ENCODE measurements at places on chromosomes 1 and 21.
A peak's percentile ranks its signal among the peaks of the same experiment; 100 is the strongest.

DNA sequence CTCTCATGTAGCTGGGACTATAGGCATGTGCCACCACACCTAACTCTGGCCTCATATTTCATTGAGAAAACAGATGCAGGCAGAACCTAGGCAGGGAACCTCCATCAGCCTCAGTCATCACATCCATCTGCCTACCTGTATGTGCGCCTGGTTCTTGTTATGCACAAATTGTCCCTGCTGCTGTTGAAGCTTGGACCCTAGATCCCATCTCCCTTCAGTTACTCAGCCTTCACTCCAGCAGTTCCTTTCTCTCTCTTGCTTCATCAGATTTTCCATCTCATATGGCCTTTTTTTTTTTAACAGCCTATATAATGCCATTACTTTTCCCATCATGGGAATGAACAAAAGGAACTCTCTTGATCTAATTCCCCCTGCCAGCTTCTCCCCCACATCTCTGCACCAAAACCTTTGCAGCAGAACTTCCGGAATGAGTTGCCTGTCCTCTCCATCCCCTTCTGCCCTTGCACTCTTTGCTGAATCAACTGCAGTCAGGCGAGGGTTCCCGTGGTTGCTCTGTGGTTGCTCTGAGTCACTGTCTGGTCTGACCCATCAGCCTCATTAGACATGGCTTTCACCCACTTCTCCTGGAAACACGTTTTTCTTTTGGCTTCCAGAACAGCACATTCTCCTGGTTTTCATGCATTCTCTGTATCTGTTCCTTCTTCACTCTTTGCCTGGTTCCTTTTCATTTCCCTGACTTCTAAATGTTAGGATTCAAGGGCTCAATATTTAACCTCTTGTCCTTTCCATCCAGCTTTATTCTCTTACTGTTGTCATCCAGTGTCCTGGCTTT, 41.5 kb downstream of the UBE4B start:
- DNase-seq = no peak
- H3K4me3 ChIP-seq = no peak overlapping the region
- H3K27ac ChIP-seq = no peak overlapping the region
- H3K4me1 ChIP-seq = no peaks in the 10 kb centered on the region

DNA sequence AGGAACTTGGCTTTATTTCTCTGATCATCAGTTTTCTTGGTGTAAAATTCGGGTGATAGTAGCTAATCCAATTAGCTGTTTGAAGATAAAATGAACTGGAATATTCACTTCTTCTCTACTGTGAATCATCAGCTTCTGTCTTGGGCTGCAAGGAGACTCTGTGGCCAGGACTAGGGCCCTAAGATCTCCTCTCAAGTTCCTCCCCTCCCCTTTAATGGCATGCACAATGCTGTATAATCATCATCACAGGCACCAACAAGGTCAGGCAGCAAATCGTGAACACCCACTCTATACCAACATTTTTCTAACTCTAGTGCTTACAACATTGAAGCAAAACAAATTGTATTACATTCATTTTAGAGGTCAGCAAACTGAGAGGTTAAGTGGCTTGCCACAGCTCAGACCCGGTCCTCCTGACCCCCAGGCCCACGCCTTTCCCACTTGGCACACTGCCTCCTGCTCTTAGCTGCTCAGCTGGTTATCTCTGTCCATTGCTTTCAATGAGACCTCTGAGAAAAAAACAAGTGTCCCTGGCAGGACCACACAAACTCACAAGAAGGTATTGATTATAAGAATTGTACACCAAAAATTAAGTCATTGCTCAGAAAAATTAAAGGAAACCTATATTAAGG, 31.8 kb downstream of the LRRC52 start:
- no peaks in the 10 kb centered on the region for H3K27me3 ChIP-seq
- no peak overlapping the region for H3K4me3 ChIP-seq
- 0 out of 2 replicates have a peak, but pooled peaks cover 2% of the 10 kb centered on the region for H3K36me3 ChIP-seq
- no peaks in the 10 kb centered on the region for H3K4me1 ChIP-seq
- DNase-seq = no peak
- H3K27ac ChIP-seq = no peak overlapping the region

GRCh38 chr1:12161324-12161661, 5.5 kb upstream of the TNFRSF1B start:
- H3K4me1 ChIP-seq = peaks cover 3% of the 10 kb centered on the region
- no peaks in the 10 kb centered on the region for H3K36me3 ChIP-seq
- no peaks in the 10 kb centered on the region for H3K27me3 ChIP-seq
- no peak overlapping the region for H3K27ac ChIP-seq
- H3K4me3 ChIP-seq = no peak overlapping the region

GRCh38 chr21:31142600-31142999, 104.3 kb upstream of the KRTAP19-8 start:
- no peak overlapping the region for H3K27ac ChIP-seq
- H3K4me3 ChIP-seq = no peak overlapping the region
- H3K27me3 ChIP-seq = no peaks in the 10 kb centered on the region
- 0 out of 2 replicates have a peak, but pooled peaks cover 3% of the 10 kb centered on the region for H3K36me3 ChIP-seq

GRCh38 chr1:2085080-2085479, 34.9 kb downstream of the PRKCZ start:
- no peaks in the 10 kb centered on the region for H3K4me1 ChIP-seq
- no peak overlapping the region for H3K27ac ChIP-seq
- no peak overlapping the region for H3K4me3 ChIP-seq
- H3K36me3 ChIP-seq = no peaks in the 10 kb centered on the region
- DNase-seq = no peak

DNA sequence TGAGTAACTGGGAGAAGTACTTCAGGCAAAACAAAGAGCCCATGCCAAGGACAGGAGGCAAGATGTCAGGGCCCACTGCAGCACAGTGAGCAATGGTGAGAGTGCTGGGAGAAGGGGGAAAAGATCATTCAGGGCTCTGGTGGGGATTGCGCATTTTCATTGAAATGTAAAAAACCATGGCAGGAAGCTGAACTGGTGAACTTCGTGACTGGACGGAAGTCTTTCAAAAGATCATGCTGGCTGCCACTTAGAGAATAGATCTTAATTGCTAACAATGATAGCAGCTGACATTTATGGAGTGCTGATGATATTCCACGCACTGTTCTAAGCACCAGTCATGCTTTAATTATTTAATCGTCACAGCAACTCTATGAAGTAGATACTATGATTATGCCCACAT, 107.0 kb downstream of the TGFBR3 start:
- no peak overlapping the region for H3K4me3 ChIP-seq
- no peak for DNase-seq
- H3K4me1 ChIP-seq = peaks cover 3% of the 10 kb centered on the region

- no peak for DNase-seq
- no peaks in the 10 kb centered on the region for H3K4me1 ChIP-seq
- H3K27ac ChIP-seq = no peak overlapping the region
- H3K4me3 ChIP-seq = no peak overlapping the region
These were observed 2.4 kb upstream of the CTTNBP2NL start for GRCh38 chr1:112393631-112393974.

GRCh38 chr21:41897047-41897669, 18.0 kb upstream of the PRDM15 start:
- DNase-seq = no peak
- no peak overlapping the region for H3K4me3 ChIP-seq
- H3K36me3 ChIP-seq = no peaks in the 10 kb centered on the region
- no peaks in the 10 kb centered on the region for H3K27me3 ChIP-seq

GRCh38 chr1:112605633-112606327, 13.2 kb downstream of the ST7L start:
- no peaks in the 10 kb centered on the region for H3K36me3 ChIP-seq
- no peak for DNase-seq
- no peak overlapping the region for H3K4me3 ChIP-seq
- H3K27ac ChIP-seq = no peak overlapping the region

DNA sequence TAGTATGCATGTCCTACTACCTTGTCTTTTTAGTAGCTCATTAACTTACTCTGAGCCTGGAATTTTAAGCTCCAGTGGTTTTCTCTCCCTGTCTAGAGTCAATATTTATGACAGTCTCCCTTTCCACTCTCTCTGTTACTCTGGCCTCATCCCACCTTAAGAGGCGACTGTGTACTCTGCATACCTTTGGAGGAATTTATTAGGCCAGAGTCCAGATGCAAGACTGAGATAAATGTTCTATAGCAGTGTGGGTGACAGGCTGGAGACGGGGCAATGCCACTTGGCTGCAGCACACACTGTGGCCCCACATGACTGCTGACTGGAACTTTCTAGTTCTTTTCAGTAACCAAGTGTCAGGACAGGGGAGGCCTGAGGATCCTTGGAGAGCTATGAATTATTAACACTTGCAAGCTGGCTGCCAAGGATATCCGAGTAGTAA, 4.1 kb upstream of the PDZK1 start:
- no peaks in the 10 kb centered on the region for H3K27me3 ChIP-seq
- no peak for DNase-seq
- H3K27ac ChIP-seq = no peak overlapping the region
- H3K4me3 ChIP-seq = no peak overlapping the region
- H3K4me1 ChIP-seq = no peaks in the 10 kb centered on the region

DNA sequence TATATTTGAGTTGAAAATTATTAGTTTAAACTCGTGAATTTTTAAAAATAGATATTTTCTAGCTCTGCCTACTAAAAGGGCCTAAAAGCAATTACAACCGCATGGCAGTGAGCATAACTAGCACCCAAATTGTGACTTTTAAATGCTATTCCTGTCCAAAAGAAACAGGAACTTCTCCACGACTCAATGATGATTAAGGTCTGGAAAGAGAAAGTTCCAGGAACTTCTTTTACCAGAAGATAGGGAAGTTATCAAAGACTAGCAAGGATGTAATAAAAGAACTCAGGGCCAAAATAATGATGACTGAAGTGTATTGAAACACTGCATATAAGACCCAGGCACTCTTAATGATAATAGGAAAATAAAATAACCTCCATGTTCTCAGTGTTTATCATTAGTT, 313.0 kb downstream of the PLPP3 start:
- no peak overlapping the region for H3K27ac ChIP-seq
- no peak overlapping the region for H3K4me3 ChIP-seq
- H3K4me1 ChIP-seq = no peaks in the 10 kb centered on the region
- no peak for DNase-seq
- H3K27me3 ChIP-seq = no peaks in the 10 kb centered on the region
- H3K36me3 ChIP-seq = no peaks in the 10 kb centered on the region

DNA sequence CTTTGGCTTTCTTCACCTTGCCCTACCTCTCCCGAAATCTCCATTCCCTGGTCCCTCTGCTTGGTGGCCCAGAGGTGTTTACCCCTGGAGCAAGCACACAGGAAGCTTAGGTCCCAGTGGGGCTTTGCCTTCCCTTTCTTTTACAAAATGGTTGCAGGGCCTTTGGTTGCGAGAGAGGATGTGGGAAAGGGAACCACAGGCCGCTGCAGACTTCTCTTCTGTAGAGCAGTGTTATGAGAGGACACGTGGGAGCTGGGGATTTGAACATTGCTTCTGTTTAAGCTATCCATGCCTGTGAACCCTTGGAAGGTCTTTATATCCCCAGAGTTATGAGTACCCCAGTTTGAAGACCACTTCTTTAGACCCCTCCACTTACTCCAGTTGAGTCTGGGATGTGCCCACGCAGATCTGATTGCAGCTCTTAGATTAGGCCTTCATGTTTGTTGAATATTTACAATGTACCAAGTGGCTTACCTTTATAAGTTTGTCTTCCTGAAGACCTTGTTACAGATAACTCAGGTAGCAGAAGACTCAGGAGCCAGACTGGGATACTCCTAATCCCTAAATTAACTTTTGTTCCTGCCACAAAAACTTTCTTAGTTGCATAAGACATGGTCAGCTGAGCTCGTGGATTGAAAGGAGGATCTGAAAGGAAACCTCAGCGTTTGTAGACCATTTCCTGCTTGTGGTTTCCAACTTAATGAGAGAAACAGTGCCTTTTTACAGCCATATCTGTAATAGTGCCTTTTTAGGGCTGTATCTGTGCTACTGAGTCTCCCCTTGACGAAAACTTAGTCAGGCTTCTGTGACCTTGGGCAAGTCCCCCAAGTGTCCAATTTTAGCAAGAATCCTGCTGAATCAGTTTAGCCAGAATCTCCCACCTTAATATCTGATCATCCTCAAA, 21.9 kb upstream of the IVNS1ABP start:
- H3K27ac ChIP-seq = no peak overlapping the region
- no peaks in the 10 kb centered on the region for H3K27me3 ChIP-seq
- H3K4me3 ChIP-seq = no peak overlapping the region
- DNase-seq = no peak

DNA sequence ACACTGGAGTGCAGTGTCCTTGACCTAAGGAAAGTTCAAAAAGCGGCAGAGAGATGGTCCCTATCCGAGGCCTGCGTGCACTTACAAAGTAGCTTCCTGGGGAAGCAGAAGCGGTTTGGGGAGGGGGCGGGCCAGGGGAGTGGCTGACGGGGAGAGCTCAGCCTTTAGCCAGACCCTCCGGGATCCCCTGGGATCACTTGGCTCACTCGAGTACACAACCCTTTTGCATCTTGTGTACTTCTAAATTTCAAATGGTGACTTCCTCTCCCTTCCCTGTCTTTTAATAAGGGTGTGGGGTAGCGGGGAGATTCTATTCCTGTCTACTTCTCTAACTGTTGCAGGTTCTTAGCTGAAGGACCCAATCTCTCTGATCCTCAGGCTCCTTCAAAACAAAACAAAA, 18.1 kb upstream of the SNX27 start:
- no peak for DNase-seq
- H3K27me3 ChIP-seq = no peaks in the 10 kb centered on the region
- no peak overlapping the region for H3K27ac ChIP-seq

DNA sequence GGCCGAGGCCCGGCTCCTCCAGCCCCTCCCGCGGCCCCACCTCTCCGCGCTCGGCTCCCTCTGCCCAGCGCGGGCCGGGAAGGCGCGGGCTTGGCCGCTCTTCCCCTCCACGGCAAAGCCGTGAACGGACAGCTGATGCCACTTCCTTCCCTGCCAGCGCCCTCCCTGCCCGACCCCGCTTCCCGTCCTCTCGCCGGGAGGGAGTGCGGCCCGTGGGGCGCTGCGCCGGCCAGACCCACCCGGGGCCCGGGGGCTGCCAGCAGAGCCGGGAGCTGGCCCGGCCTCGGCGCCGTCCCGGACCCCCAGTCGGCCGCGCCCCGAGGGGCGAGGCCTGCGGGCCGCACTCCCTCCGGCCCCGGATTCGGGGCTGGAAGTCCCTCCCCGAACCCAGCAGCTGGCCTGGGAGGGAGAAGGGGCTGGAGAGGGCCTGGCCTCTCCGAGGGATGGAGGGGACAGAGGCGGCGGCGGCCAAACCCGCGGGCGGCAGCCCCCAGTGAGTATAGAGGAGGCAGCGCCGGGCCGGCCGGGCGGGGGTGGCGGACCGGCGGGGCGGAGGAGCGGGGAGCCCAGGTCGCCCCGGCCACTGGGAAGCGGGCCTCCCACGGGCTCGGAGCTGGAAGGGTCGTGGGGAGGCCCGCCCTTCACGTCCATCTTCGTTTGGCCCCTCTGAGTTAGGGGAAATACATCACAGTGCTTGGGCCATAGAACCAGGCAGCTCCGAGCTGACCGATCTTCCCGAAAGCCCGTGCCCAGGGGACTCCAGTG, at the start of gene KIAA1614:
Gene KIAA1614 (plus strand): TSS at position 97 of the 765 bp plus-strand sequence. CDS start 347 bp downstream, at position 444.
- H3K36me3 ChIP-seq = no peaks in the 10 kb centered on the region
- H3K27ac ChIP-seq = no peak within 1 kb of the TSS
- H3K4me3 ChIP-seq = peak within 1 kb of the TSS; percentile 61
- H3K4me1 ChIP-seq = no peaks in the 10 kb centered on the region
- DNase-seq = no peak

GRCh38 chr1:59444520-59444919, 147.6 kb downstream of the FGGY start:
- H3K4me3 ChIP-seq = no peak overlapping the region
- no peaks in the 10 kb centered on the region for H3K27me3 ChIP-seq
- no peaks in the 10 kb centered on the region for H3K36me3 ChIP-seq
- DNase-seq = no peak
- no peak overlapping the region for H3K27ac ChIP-seq
- H3K4me1 ChIP-seq = no peaks in the 10 kb centered on the region

- no peak for DNase-seq
- no peaks in the 10 kb centered on the region for H3K36me3 ChIP-seq
- no peak overlapping the region for H3K27ac ChIP-seq
- H3K4me3 ChIP-seq = no peak overlapping the region
- H3K27me3 ChIP-seq = no peaks in the 10 kb centered on the region
These were observed 113.1 kb upstream of the KRTAP19-8 start for GRCh38 chr21:31151156-31152045.
